ENCODE measurements at places on chromosomes 4 and X. TPM values are rescaled to one million over a fixed set of nuclear protein-coding genes. Genes with fewer than 3 reads are reported as not detected.

ADGRG2 gene
- total RNA-seq = 6.8 TPM

PPP4R3C gene
- total RNA-seq = not detected

SPANXN4 gene
- not detected for total RNA-seq

STOX2 gene
- 27.5 TPM for total RNA-seq

KIAA1210 gene
- not detected for total RNA-seq

SPARCL1 gene
- 0.17 TPM for total RNA-seq

CYP2U1 gene
- total RNA-seq = 8.9 TPM

NUDT10 gene
- total RNA-seq = 11.9 TPM

AREG gene
- total RNA-seq = 0.24 TPM

DNA sequence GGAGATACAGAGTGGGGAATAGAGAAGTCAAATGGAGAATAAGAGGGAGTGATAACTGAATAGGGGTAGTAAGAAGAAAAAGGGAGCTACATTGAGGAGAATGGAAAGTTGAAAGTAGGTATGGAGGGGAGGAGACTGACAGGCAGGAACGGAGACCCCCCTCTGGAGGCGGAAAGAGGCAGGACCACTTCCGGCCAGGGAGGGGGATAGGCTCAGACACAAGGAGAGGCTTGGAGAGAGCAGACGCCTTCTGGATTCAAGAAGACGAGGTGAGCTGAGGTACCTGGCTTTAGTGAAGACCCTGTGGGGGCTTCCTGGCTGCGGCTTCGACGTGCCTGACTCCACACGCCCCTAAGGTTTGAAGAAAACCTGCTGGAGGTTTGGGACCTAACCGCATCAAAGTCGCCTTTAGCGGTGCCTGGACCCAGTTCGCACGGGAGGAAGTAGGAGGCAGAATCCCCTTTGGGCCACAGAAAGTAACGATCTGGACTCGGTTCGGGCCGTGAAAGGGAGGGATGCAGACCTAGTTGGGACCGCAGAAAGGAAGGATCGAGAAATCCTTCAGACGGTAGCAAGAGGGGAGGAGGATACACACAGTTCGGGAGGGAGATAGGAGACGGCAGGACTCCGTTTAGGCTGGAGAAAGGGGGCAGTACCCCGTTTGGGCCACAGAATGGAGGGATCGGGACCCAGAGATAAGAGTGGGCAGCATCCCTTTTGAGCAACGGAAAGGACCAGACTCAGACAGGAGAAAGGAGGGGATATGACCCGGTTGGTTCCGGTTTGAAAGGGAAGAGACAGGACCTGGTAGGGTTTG is at the start of gene TRO:
Gene TRO, plus strand, starts transcription at position 215 of the 817 bp plus-strand sequence. CDS start 1,423 bp downstream, outside the sequence.
- H3K36me3 ChIP-seq = peaks cover 21% of the 10 kb centered on the region
- H3K27me3 ChIP-seq = no peaks in the 10 kb centered on the region

DNA sequence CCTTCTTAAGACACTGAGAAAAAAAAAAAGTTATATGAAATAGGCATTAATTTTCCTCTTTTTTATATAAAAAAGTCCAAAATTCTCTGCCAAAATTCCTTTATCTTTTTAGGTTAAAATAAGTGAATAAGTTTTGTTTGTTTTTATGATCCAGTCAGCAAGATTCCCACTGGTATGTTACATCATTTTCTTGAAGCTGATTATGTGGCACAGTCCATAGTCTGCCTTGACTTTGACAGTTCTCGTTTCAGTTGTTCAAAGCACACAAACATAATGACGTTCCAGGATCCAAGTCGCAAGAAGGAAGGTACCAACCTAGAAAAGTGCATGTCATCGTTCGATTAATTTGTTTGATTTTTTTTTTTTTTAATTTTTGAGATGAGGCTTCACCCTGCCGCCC is 9.1 kb downstream of the UCP1 start:
- no peak overlapping the region for H3K4me3 ChIP-seq
- no peak for DNase-seq
- H3K36me3 ChIP-seq = no peaks in the 10 kb centered on the region
- no peaks in the 10 kb centered on the region for H3K27me3 ChIP-seq

- no peaks in the 10 kb centered on the region for H3K36me3 ChIP-seq
- H3K4me3 ChIP-seq = no peak overlapping the region
- DNase-seq = no peak
- H3K27me3 ChIP-seq = no peaks in the 10 kb centered on the region
- H3K4me1 ChIP-seq = no peaks in the 10 kb centered on the region
- H3K27ac ChIP-seq = no peak overlapping the region
Measured at GRCh38 chrX:116232833-116233232, 62.3 kb downstream of the AGTR2 start.

DNA sequence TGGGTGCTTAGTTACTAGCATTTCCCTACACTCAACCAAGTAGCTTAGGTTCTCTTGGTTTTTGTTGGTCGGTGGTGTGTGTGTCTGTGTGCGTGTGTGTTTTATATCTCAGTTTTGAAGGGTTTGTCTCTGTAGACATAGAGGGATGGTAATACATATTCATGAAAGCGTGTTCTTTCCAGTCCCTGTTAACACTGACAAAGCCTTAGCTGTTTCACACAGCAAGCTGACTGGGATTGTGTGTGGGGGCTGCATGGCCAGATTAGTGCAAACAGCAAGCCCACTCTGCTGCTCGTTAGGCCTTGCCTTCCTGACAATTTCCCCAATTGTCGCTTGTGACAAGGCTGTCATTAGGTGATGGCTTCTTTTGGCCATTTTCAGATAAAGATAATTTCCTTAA is 43.9 kb downstream of the ALPK1 start:
- no peaks in the 10 kb centered on the region for H3K4me1 ChIP-seq
- DNase-seq = no peak
- no peaks in the 10 kb centered on the region for H3K36me3 ChIP-seq
- no peaks in the 10 kb centered on the region for H3K27me3 ChIP-seq

- no peak overlapping the region for H3K4me3 ChIP-seq
- no peaks in the 10 kb centered on the region for H3K4me1 ChIP-seq
- H3K27ac ChIP-seq = no peak overlapping the region
- H3K36me3 ChIP-seq = no peaks in the 10 kb centered on the region
- no peaks in the 10 kb centered on the region for H3K27me3 ChIP-seq
- no peak for DNase-seq
Measured at GRCh38 chr4:89249716-89250361, 57.8 kb downstream of the GPRIN3 start.

DNA sequence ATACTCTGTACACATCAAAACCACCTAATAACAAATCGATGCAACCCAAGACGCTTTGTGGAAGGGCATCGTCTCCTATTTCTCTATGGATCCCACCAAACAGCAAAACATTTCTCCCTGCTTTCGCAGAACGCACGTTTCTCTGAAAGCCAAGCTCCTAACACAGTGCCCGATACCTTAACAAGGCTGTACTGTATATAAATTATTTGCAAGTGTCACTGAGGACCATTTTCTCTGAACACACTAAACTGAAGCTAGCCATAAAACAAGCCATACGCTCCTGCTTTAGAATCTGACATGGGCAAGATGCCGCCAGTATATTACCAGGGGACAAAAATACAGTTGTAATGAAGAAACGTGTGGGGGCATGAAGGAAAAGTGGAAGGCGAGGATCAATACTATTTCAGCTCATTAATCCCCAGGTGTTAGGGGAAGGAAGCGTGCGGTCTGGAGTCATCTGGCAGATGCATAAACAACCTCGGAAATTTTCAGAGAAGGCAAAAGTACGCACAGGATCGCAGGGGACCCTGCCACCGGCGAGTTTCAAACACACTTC is 703 bp downstream of the KCNIP4 start:
- H3K36me3 ChIP-seq = no peaks in the 10 kb centered on the region
- peak overlapping the region; percentile 84 for H3K4me3 ChIP-seq
- no peak for DNase-seq
- H3K4me1 ChIP-seq = no peaks in the 10 kb centered on the region

DNA sequence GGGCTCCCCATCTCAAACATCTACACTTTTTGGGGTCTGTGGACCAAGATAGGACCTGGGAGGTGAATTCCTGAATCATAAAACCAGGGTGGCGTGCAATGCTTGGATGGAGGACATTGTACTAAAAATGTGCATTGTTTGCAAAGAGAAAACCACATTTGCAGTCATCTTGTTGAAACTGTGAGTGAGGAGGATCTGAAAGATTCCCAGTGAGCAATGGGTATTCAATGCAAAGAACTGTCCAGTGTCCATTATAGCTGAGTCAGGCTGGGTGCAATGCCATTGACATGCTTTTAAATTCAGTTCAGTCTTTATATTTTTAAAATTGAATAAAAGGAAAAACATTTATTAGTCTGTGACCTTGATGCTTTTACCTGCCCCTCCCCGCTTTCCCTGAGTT is 215.7 kb downstream of the STK32B start:
- H3K4me1 ChIP-seq = no peaks in the 10 kb centered on the region
- H3K36me3 ChIP-seq = no peaks in the 10 kb centered on the region
- no peak overlapping the region for H3K4me3 ChIP-seq
- DNase-seq = no peak
- H3K27ac ChIP-seq = no peak overlapping the region

- no peak overlapping the region for H3K27ac ChIP-seq
- peaks cover 21% of the 10 kb centered on the region for H3K36me3 ChIP-seq
- no peak for DNase-seq
- H3K4me3 ChIP-seq = no peak overlapping the region
- H3K4me1 ChIP-seq = no peaks in the 10 kb centered on the region
Measured at GRCh38 chr4:71635139-71635748, 148.6 kb downstream of the GC start.

GRCh38 chr4:47374477-47374876 is 89.0 kb downstream of the COMMD8 start:
- DNase-seq = no peak
- no peaks in the 10 kb centered on the region for H3K4me1 ChIP-seq
- H3K36me3 ChIP-seq = peaks cover 1% of the 10 kb centered on the region
- H3K4me3 ChIP-seq = no peak overlapping the region

GRCh38 chr4:813900-814299 is 12.0 kb downstream of the CPLX1 start:
- no peak overlapping the region for H3K27ac ChIP-seq
- H3K4me1 ChIP-seq = no peaks in the 10 kb centered on the region
- no peaks in the 10 kb centered on the region for H3K36me3 ChIP-seq
- DNase-seq = no peak

- H3K27me3 ChIP-seq = no peaks in the 10 kb centered on the region
- no peak for DNase-seq
Measured at GRCh38 chr4:122747883-122748282, 15.4 kb downstream of the BBS12 start.

DNA sequence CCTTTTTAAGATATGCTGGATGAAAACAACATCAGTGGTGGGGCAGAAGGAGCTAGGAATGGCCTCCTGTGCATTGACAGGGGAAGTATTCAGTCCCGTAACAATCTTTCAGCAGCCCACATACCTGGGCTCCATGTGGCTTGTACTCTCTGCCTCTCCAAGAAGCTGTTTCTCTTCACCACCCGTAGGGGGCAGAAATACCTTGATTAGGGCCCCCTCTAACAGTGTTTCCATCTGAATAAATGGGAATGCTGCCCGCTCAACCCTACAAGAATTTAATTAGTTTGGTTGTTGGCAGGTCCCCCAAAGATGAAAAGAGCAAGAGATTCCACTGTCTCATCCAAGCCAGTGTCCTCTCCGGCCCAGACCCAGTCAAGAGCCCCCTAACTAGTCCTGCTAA is 155.2 kb downstream of the SMIM20 start:
- no peaks in the 10 kb centered on the region for H3K36me3 ChIP-seq
- no peaks in the 10 kb centered on the region for H3K27me3 ChIP-seq
- no peaks in the 10 kb centered on the region for H3K4me1 ChIP-seq
- no peak overlapping the region for H3K27ac ChIP-seq
- peak; percentile 57 for DNase-seq
